ENCODE measurements at places on chromosomes 1 and 21.

DNA sequence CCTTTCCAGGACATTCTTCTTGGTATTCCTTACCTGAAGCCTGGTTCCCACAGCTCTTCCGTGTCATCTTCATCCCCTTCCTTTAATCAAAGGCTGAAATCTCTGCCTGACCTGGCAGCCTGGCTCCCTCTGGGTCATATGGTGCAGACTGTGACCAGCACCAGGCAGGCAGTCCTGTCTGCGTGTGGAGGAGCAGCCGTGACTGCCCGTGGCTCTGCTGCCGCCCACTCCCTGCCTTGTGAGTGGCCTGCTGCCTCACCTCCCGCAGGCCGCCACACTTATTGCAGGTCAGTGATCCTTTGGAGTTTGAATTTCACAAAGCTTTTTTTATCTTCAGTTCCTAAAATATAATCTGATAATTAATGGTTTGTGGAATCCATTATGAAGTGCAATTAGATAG, 36.2 kb upstream of the EPHA8 start:
- no peak for DNase-seq

- DNase-seq = peak; percentile 60
These were observed 20.4 kb downstream of the LURAP1 start for GRCh38 chr1:46223472-46223943.

DNA sequence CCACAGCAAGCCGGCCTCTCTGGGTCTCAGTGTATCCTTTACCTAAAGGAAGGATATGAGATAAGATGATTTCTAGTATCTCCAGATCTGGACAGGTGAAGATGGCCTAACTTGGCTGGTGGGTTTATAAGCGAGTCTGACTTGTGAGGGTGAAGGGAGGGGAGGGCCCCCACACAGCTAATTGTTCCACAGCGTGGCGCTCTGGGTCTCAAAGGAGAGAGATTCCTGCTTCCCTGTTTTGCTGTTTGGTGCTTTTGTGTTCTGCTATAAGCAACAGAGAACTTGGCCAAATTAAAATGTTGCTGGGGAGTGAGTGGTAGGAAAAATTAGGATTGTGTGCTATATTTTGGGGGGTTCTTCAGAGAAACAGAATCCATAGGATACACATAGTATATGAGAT, 28.9 kb upstream of the NLRP3 start:
- DNase-seq = no peak

- no peak for DNase-seq
These were observed 63.2 kb upstream of the TMEM51 start for GRCh38 chr1:15090373-15090772.

DNA sequence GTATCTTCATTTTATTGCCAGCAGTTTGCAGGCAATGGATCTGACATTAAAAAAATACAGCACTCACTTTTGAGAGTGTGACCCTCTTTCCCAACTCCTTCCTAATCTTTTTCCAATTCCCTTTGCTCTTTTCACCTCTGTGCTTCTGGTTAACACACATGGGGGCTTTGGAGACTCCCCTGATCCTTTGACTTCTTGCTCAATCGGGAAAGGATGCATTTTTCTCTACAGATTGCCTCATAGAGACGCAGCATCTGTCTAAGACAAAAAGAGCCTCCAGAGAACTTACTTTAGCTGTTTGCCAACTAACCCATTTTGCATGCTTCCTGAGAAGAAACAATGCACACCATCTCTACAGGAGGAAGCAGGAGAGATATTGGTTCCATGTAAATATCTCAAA, 378.3 kb downstream of the PBX1 start:
- no peak for DNase-seq

DNA sequence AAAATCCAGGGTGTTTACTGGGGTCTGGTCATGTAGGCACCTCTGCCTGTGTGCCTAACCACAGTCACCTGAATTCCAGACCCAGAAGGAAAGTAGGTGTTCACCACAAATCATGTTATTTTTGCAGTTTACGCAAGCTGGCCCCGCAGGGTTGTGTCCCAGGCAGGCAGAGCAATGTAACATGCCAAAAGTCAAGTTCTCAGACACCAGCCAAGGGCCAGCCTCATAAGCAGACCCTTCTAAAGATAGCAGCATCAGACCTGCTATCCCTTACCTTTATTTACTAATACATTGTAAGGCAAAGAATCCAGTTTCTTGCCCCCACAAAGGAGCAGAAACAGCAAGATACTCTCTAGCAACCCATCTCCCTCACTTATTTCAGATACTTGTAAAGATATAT, 83.0 kb downstream of the GPR161 start:
- no peak for DNase-seq
